ENCODE measurements at places on chromosomes 2 and 18. TPM values are rescaled to one million over a fixed set of nuclear protein-coding genes. Genes with fewer than 3 reads are reported as not detected.

GRCh38 chr18:41630232-41630886 lies 324.7 kb upstream of the PIK3C3 start:
- no peak for DNase-seq

DNA sequence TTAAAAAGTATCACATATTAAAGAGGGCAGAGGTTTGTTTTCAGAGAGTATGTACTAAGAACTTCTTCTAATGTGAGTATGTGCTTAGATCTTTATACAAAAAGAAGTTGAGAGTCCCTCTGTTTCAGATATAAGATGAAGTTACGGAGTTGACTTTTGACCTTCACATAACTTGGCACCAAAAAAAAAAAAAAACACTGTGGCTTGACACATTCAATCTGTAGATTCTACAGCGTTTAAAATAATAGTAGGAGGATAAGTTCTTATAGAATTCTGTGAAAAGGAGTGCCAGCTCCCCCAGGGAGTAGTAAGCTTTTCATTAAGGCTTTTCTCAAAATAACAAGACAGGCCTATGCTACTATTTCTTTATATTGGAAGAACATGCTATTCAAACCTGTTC lies 105.4 kb upstream of the LRP1B start:
- no peak for DNase-seq

DNA sequence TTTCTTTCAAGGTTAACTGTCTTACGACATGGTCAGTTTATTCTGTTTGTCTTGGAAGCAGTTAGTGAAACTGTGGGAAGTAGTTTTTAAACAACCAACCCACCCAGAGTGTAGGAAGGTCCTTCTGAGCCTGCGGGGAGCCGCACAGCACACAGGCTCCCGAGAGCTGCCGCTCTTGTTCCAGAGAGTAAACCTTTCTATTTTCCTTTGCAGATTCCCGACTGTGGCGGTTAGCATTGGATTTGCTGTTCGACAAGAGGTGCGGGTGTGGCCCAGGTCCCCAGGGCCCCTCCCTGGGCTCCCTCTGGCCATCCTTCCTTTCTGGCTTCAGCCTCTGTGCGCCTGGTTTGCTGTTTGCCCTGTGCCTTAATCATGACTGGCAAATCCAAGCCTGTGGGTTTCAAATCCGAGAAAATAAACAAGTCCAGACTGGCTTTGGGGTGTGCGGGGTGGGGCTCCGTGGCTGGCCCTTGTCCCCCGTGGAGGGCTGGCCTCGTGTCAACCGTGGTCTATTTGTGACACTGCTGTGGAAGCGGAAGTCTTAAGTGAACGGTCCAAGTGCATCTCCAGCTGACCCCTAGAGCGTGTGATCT lies 30.7 kb downstream of the IMPA2 start:
- DNase-seq: no peak

- no peak for DNase-seq
Observed at GRCh38 chr2:72630767-72631166, 195.1 kb downstream of the EXOC6B start.

Gene CDCA7
- 19.3 TPM for total RNA-seq

DNA sequence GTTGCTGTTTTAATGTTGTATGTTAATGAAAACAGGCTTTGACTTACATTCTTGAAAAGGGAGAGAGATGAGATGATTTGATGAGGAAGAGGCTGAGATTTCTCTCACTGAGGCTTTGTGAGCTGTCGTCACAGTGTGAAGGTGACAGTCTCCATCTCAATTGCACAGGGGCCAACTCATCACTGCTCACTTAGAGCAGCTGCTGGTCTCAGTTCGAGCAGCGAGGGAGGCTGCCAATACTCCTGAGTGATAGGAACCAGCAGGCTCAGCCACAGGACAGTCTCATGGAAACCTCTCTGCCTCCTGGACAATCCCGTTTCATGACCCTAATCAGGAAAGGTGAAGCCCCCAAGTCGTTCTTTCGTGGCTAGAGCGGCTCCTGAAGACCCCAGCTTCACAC lies 170.7 kb upstream of the SOX11 start:
- DNase-seq: no peak

DNA sequence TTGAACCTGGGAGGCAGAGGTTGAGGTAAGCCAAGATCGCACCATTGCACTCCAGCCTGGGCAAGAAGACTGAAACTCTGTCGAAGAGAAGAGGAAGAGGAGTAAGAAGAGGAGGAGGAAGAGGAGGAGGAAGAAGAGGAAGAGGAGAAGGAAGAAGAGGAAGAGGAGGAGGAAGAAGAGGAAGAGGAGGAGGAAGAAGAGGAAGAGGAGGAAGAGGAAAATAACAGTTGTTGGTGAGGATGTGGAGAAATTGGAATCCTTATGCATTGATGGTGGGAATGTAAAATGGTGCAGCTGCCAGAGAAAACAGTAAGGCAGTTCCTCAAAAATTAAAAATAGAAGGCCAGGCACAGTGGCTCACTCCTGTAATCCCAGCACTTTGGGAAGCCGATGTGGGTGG lies 8.5 kb upstream of the NCL start:
- no peak for DNase-seq

DNA sequence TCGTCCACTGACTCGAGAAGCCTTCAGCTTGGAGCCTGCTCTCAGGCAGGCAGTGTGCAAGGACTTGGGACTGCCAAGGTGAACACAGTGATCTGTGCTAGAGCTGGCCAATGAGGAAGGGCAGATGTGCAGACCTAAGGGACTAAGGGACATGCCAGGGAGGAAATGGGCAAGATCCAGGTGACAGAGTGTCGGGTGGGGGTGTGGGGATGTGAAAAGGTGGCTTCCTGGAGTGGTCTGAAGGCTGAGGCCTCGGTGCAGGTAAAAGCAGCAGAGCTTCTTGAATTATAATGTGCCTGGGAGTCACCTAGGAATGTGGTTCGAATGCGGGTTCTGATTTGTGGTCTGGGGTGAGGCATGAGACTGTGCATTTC lies 42.0 kb downstream of the STEAP3 start:
- no peak for DNase-seq

- no peak for DNase-seq
Observed at GRCh38 chr18:21759836-21760235, 19.2 kb downstream of the MIB1 start.

- no peak for DNase-seq
Observed at GRCh38 chr2:180763263-180763989, 217.0 kb upstream of the UBE2E3 start.

Gene SIX2
- total RNA-seq: 4.0 TPM

DNA sequence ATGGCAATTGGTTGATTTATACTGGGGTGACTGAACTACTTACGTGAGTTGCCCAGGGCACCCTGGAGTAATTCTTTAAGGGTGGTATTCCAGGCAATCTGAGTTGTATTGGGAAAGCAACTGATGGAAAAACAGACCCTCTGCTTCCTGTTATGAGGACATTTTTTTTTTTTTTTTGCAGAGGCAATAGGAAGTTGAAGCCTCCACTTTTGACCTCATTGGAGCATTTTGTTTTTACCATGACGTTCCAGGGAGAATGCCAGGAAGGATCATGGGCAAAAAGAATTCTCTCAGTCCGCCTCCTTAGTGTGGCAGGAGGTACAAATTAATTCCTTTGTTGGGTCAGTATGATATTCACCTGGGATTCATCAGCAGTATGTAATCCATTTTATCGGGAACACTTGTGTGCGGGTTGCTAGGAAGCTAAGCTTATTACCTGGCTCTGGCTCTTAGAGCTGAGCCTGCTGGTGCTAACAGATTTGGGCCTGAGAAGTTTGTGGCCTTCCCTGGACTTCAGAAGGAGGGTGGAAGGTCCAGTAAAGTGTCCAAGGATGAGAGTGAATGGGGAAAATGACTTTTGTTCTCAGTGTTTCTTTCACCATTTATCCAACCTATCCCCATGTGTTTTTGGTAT lies 272.9 kb upstream of the EPAS1 start:
- no peak for DNase-seq

DNA sequence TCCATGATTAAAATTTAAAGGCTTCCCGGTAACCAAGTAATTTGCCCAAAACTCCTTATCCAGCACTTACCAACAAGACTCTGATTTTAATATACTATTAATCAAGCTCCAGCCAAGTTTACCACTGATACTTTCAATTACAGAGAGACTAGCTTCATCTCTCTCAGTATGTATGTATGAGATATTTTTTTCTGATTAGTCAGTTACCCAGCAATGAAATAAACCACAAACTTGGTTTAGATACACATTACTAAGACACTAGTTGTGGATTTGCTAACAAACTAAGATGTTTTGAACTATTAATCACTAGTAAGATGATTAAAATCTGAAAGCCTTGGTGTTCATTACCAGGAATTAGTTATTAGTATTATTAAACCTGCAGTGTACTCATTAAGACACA lies 1272.2 kb upstream of the ACVR2A start:
- no peak for DNase-seq

Measured in progenitor cell of endocrine pancreas (in vitro differentiated cells).